ENCODE measurements at places on chromosomes 12 and 14.

- no peak for DNase-seq
These were observed 393.1 kb upstream of the RGS6 start for GRCh38 chr14:71538938-71539649.

- no peak for DNase-seq
These were observed 124.9 kb downstream of the ATP23 start for GRCh38 chr12:58066296-58066695.

DNA sequence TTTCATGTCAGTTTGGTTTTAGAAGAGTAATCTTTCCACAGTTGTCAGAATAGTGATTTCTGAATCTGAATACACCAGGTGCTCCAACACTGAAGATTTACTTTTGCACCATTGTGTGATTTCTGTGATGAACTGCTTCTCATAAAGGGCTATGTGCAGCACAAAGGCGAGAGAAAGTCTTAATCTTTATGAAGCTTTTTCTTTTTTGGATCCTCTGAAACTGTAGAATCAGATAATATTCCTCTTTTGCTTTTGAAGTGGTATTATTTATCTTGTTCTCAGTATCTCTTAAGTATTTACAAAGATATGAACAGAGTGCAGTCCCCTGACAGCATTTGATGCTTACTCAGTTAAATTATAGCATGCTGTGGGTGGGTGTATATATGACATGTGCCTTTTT is 207.8 kb downstream of the NAV3 start:
- no peak for DNase-seq

DNA sequence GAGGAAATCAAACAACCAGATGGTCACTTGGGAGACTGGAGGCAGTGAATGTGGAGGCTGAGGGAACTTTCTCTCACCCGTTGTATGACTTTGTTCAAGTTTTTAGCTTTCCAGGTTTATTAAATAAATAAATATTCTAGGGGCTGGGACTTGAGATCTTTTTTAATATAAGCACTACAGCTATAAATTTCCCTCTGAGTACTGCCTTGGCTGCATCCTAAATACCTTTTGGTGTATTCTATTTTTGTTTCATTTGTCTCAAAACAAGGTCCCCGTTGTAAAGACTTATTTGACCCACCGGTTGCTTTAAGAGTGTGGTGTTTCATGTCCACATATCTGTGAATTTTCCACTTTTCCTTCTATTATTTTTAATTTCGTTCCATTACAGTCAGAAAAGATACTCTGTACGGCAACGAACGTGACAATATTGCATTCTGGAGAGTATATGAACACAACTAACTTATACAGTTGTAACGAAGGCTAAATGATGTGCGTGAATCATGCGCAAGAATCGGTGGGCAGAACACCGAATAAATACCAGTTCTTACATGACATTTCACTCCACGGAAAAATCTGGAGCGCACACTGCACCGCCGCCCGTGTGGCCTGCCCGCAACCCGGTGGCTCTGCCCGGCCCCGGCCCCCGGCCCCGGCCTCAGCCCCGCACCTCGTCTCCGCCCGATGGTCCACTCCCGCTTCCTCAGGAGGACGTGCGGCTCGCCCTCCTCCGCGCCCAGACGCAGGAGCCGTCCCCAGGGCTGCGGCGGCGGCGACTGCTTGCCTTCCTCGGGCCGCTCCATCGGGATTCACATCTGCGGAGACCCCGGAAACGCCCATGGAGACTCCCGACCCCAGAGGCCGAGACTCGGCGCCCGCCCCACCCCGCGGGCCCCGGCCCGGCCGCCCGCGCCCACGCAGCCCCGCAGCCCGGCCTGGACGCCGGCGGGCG is 602 bp downstream of the CHFR start:
- DNase-seq, result peak; percentile 61

DNA sequence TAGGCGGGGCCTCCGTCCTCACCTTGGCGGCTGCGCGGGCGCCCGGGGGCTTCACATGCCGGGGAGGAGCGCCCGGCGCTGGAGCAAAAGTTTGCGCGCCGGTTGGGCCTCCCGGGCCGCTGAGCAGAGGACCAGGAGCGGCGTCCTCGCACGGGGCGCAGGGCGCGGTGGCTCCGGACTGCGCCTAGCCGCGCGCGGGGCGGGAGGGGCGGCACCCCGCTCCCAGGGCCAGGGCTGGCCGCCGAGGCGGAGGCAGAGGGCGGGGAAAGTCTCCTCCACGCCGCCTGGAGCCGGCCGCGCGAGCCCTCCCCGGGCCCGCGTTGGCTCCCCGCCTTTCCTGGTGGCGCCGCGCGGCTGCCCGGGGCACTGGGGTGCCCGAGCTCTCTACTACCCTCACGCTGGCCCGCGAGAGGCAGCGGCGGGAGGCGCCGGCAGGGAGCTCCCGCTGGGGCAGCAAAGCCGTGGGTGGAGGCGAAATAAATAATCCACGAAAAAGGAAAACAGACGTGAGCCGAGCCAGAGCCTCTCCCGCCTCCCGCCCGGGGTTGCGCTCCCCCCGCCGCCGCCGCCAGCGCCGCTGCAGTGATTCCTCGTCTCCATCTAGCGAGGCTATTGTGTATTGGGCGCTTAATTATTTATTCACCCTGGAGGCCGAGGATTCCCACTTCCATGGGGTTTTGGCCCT is 400 bp upstream of the PRIMA1 start:
- no peak for DNase-seq

GRCh38 chr14:38297681-38298080 is 41.8 kb upstream of the CLEC14A start:
- no peak for DNase-seq

- DNase-seq, result no peak
These were observed 325.9 kb downstream of the ADAMTS20 start for GRCh38 chr12:43226151-43226550.

GRCh38 chr12:26715232-26715631 is 117.8 kb downstream of the ITPR2 start:
- peak; percentile 92 for DNase-seq

GRCh38 chr12:58502226-58502625 is 418.1 kb downstream of the LRIG3 start:
- DNase-seq, result peak; percentile 66

DNA sequence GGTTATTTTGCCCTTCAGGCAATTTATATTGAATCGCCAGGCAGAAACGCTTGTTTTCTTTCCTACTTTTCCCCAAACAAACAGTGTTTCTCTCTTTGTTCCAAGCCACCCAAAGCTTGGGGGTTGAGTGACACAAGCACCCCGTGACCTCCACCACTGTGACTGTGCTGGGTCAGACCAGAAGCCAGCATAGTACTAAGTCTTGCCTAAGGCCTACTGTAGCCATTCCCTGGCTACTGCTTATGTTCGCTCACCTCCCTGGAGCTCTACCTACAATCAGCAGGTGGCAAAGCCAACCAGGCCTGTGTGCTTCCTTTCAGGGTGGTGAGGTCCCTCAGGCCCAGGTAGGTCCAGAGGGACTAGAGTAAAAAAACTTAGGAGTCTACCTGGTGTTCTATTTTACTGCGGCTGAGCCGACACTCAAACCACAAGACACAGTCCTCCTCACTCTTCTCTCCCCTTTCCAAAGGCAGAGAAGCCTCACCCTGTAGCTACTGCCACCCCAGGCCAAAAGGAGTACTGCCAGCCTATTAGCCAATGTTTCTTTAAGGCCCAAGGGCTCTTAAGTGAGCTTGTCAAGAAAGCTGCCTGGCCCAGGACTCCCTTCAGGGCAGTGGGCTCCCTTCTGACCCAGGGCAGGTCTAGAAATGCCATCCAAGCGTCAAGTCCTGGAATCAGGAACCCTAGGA is 411.8 kb upstream of the MIS18BP1 start:
- no peak for DNase-seq

Measured in SHP77 (cell line).